CD8-positive, alpha-beta memory T cell (primary cell): ENCODE measurements at places on chromosomes 2 and 18. TPM values are rescaled to one million over a fixed set of nuclear protein-coding genes. Genes with fewer than 3 reads are reported as not detected.

RNF149 gene
- 43.4 TPM for total RNA-seq

EGR4 gene
- 0.31 TPM for total RNA-seq

OTX1 gene
- not detected for total RNA-seq

- DNase-seq: no peak
- peaks cover 25% of the 10 kb centered on the region for H3K4me1 ChIP-seq
- no peak overlapping the region for H3K27ac ChIP-seq
- no peak overlapping the region for H3K4me3 ChIP-seq
Measured at GRCh38 chr2:136386046-136386445, 268.1 kb upstream of the CXCR4 start.

DNA sequence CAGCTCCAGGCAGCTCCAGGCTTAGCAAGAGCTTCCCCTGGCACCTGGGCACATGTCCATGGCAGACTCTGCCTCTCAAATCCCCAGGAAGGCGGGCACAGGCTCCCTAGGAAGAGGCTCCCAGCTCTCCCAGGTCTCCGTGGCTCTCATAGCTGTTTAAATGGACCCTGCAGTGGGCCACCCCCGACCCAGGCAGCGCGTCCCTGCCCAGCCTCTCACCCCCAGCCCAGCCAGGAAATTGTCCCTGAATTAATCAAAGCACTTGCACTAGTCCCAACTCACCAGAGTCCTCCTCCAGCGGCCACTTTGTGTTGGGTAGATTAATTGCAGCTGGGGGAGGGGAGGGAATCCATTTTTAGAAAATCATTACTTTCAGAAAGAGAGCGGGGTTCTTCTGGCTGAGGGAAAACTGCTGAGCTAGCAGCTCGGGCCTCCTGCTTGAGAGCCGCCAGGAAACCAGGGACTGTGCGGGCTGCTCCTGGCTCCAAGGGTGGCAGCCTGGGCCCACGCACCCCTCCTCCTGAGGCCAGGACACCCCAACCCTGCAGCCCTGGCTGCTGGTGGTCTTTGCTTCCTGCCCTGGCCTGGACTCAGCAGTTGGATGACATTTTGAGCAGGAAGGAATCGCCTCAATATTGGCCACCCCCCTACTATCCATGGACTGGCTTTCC is 36.0 kb downstream of the SMAD7 start:
- DNase-seq: peak; percentile 18
- peaks cover 18% of the 10 kb centered on the region for H3K4me1 ChIP-seq
- no peaks in the 10 kb centered on the region for H3K27me3 ChIP-seq
- peaks cover 3% of the 10 kb centered on the region for H3K36me3 ChIP-seq

- H3K4me1 ChIP-seq: no peaks in the 10 kb centered on the region
- no peak overlapping the region for H3K27ac ChIP-seq
- H3K36me3 ChIP-seq: no peaks in the 10 kb centered on the region
- no peak for DNase-seq
- no peak overlapping the region for H3K4me3 ChIP-seq
Measured at GRCh38 chr2:155145758-155146229, 447.3 kb downstream of the KCNJ3 start.

DNA sequence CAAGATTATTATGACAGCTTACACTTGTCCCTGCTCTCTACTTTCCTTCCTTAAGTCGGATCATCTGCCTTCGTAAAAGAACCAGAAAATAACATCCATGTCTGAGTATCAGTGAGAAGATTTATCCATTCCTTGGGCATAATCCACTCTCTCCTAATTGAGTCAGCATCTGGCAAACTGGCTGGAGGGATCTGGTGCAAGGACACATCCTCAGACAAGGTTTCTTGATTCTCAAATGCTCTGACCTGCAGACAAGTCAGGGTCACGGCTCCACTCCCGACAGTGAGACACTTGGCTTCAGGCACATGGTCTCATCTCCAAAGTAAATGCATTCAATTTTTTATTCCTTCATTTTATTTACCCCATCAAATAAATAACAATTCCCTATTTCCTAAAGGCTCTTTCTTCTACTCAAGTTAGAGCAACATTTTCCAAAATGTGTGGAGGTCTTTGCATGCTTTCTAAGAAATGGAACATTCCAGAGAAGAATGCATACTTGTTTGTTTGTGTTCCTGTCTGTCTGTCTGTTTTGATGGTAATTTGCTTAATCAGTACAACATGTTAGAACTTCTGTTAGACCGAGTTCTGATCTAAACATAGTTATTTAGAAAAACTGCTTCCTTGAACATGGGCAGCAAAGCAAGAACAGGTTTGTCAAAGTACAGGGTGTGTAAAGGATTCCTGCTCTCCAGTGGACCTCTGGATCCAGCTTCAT is 246.9 kb downstream of the IRS1 start:
- H3K27ac ChIP-seq: no peak overlapping the region
- no peaks in the 10 kb centered on the region for H3K36me3 ChIP-seq
- H3K4me1 ChIP-seq: no peaks in the 10 kb centered on the region
- no peaks in the 10 kb centered on the region for H3K27me3 ChIP-seq
- no peak for DNase-seq

GRCh38 chr18:58183226-58183625 is 139.2 kb downstream of the NEDD4L start:
- H3K4me1 ChIP-seq: no peaks in the 10 kb centered on the region
- H3K27ac ChIP-seq: no peak overlapping the region
- no peak overlapping the region for H3K4me3 ChIP-seq
- no peaks in the 10 kb centered on the region for H3K36me3 ChIP-seq
- no peaks in the 10 kb centered on the region for H3K27me3 ChIP-seq

DNA sequence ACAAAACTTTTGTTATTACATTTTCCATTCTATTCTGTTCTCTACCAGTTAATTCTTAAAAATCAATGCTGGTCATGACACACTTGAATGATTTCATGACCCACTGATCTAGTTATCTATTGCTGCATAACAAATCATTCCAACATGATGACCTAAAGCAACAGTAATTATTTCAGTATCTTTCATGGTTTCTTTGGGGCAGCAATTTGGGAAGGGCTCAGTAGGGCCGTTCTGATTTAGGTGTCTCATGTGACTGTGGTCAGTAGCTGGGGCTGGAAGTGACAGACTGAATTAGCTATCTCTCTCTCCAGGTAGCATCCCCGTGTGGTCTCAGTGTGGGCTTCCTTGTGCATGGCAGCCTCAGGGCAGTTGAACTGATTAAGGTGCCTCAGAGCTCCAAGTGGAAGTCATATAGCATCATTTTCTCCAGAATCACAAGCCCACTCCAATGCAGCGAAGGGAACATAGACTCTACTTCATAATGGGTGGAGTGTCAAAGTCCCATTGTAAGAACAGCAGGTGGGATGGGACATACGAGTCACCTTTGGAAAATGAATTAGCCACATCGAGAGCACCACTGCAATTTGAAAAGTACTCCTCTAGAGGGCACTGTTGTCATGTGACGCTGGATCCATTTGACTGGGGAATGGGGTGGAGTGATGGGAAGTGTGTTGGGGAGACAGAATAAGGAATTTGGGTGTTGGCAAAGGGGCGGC is 39.1 kb upstream of the FAM136A start:
- no peaks in the 10 kb centered on the region for H3K4me1 ChIP-seq
- no peaks in the 10 kb centered on the region for H3K36me3 ChIP-seq
- no peaks in the 10 kb centered on the region for H3K27me3 ChIP-seq
- no peak for DNase-seq
